ENCODE measurements at places on chromosomes 5 and 9.
A peak's percentile ranks its signal among the peaks of the same experiment; 100 is the strongest.

GRCh38 chr5:118126159-118126558 lies 862.2 kb downstream of the DTWD2 start:
- no peak for DNase-seq

DNA sequence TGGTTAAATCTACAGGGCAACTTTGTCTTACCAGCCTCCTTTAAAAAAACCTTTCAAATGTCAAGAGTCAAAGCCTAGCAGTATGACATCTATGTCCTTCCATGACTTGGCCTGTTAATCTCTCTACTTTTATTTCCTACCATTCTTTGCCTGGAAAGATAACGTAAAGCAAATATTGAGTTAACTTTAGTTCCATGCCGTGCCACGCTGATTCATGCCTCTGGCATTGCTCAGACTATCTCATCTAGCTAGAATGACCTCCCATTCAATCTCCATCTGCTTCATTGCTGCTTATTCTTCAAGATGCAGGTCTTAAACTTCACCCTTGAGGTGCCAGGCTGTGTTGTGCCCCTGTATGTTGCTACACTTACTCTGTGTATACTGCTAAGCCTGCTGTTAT lies 729.8 kb downstream of the EFNA5 start:
- no peak for DNase-seq

DNA sequence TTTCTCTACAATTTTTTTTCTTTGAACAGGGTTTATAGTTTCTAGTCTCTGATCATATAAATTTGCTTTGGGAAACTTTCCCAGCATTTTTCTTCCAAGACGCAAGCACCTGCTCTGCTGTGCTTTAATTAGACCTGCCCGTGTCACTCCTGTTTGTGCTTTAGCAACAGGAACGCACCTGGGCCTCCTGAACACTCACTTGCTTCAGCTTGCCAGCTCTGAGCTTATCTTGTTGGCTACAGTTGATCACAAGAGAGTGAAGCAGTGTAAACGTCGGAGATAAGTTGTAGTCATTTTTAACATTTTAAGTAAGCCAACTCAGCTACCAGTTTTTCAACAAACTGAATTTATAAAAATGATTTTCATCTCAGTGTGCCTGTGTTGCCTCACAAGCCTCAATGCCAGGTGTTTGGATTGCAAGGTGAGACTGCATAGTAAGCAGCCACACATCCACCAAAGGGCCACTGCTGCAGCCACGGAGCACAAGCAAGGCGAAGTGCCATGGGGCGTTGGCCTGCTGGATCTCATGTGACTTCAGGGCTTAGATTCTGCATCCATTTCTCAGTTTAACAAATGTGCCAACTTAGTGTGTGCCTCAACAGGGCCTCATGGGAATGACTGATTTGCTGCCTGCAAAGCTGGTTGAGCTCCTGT lies 166.9 kb downstream of the TRIO start:
- DNase-seq = no peak

DNA sequence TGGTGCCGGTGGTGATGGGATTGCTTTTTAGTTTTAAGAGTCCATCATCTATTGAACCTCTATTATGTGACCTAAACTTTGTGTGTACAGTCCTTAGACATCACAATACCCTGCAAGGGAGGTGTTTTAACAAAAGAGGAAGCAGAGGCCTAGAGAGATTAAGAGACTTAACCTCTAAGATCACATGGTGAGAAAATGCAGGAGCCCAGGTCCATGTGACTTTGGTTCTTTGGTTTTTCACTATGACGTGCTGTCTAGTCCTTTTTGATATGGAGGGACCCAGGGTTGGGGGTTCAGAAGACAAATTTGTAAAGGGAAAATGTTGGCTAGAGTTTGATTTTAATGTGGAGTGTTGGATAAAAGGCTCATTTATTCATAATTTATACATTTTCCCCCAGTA lies 34.1 kb upstream of the TRMT10B start:
- DNase-seq = no peak

DNA sequence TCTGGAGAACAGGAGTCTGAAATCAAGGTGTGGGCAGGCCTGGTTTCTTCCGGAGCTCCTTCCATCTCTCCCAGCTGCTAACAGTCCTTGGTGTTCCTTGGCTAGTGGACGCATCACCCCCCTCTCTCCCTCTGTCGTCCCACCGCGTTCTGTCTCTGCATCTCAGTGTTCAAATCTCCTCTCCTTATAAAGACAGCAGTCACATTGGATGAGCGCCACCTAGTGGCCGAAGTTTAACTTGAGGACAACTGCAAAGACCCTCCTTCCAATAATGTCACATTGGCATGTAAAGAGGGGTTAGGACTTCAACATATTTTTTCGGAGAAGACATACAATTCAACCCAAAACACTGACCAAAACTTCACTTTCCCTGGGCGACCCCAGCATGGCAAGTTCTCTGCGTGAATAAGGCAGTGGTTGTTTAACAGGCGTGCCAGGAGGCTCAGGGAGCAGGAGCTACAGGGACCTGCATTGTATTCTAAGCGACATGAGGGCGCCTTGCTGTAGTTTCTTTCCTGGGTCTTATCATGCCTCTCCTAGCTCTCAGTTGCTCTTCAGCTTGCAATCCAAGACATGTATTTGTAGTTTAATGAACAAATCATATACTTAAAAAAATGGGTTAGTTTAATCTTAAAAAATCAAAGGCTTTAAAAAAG lies 27.9 kb upstream of the BASP1 start:
- peak; percentile 67 for DNase-seq
